ENCODE measurements at places on chromosomes 7 and 10.
A peak's percentile ranks its signal among the peaks of the same experiment; 100 is the strongest.

GRCh38 chr10:24561453-24561852 is 162.2 kb downstream of the ARHGAP21 start:
- DNase-seq, result no peak

GRCh38 chr7:69962186-69963065 is 364.2 kb downstream of the AUTS2 start:
- no peak for DNase-seq

DNA sequence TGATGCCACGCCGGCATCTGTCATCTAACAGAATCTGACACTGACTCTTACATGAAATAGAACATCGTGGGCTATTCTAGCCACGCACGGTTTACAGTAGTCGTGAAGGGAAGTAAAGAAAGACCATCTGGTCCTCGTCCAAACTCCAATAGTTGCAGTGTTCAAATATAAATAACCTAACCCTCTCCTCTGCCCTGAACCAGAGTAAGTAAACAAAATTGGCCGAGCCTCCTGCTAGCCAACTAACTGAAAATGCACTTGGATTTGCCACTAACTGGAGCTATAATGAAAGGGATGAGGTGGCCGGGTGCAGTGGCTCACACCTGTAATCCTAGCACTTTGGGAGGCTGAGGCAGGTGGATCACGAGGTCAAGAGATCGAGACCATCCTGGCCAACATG is 29.5 kb upstream of the ZC3HAV1L start:
- no peak for DNase-seq

DNA sequence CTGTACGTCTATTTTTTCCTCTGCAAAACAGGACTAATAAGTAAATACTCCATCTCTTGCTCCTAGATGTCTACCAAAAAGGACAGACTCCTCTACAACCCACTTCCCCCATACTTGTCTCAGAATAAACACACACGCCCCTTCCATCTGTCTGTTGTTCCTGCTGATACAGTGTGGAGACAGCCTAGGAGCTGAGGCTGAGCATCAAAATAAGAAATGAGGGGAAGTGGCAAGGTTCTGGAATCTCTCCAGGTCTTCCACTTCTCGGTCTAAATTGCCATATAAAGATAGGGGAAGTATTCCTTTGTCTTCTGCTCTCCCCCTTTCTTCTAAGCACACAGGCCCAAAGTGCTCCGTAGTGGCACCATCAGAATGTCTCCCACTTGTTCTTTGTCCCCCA is 30.8 kb upstream of the VSIR start:
- DNase-seq, result no peak

DNA sequence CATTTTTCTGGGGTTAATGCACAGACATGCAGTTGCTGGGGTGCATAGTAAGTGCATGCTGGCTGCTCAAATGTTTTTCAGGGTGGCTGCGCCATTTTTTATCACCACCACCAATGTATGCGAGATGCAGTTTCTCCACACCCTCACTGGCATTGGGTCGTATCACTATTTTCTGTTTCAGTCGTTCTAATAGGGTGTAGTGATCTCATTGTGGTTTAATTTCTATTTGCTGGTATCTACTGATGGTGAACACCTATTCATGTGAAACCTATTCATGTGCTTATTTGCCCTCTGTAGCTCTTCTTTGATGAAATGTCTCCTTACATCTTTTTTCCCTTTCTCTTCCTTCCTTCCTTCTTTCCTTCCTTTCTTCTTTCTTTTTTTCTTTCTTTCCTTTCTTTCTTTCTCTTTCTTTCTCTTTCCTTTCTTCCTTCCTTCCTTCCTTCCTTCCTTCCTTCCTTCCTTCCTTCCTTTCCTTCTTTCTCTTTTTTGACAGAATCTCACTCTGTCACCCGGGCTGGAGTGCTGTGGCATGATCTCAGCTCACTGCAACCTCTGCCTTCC is 84.3 kb downstream of the ELFN1 start:
- DNase-seq, result no peak

DNA sequence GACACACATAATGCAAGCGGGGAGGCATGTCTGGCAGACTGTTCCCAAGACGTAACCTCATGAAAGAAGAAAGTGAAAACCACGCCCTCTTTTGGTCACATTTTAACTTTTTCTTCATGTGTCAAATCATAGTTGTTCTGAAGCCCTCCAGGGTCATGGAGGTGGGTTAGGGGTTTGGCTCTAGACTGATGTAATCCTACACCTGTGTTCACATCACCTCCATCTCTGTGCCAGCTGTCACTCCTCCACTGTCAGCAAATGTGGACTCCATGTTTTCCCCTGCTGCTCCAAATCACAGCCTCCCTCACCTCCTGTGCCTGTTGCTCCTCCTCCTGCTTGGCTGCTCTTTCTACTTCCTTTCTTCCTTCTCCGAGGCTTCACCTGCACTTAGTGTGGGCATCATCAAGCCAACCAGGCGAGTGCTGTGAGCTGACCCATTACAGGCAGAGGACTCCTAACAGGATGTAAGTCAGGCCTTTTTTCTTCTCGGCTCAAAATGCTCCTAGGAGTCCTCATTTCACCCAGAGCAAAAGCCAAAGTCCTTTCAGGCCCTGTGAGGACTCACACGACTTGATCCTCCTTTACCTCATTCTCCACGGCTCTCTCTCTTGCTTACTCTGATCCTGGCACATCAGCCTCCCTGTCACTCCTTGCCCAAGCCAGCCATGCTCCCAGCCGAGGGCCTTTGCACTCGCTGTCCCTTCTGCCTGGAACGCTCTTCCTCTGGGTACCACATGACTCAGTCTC is 66.4 kb upstream of the IFRD1 start:
- no peak for DNase-seq

DNA sequence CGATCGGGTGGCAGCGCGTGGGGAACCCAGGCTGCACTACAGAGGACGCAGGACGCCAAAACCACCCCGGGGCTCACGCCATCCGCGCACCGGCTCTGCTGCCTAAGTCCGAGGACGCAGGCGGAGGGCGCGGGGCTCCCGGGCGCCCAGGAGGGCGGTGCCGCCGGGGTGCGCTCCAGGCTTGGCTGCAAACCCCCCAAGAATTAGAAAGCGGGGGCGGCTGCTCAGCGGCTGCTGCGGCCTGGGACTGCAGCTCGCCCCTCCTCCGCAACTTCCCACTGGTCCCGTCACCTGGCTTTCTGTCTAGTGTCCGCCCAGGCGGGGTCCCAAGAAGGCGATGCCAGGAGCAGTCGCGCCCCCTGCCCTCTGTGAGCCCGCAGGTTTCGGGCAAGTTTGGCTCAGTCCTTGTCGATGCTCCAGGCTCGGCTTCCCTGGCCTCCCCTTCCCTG is 1.7 kb upstream of the POU6F2 start:
- no peak for DNase-seq

DNA sequence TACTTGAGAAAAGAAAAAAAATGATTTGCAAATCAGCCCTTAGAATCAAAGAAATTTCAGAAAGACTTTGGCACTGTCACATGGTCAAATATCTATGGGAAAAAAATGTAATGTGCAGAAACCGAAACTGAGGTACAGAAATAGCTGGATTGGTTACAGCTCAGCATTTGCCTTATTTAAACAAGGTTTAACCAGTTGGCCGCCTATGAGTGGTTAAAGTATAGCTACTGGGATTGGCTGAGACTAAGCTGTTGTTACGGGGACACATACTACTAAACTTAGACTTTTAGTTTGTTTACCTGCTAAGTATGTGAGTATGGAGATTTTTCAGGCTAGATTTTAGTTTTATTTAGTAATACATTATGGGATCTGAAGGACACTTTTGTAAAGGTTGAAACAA is 38.6 kb downstream of the SFTPD start:
- no peak for DNase-seq

- no peak for DNase-seq
Measured at GRCh38 chr7:119783799-119784198, 489.2 kb upstream of the KCND2 start.

DNA sequence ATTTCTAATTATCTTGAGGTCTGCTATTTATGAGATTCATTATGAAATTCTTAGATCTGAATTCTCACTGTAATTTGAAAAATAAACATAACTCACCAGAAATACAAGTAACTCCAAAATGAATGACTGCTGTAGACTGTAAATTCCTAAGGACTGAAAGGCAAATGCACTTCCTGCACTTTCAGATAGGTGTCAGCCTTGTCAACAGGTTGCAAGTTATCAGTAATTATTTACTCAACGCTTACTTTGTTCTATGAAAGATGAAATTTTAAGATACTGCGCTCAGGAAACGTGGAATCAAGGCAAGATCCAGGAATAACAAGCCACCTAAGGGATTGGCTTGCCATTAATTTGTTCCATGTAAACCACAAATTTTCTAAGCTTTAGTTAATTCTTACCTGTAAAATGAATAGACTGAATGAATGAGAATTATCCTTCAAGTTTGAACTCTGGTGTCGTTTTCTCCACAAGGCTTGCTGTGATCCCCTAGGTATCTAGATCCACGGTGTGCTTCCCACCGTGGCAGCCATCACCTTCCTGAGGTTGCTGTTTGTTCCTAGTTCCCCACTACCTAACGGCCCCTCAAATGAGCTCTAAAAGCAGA is 12.6 kb downstream of the DHX32 start:
- DNase-seq, result peak; percentile 24

- DNase-seq, result no peak
Measured at GRCh38 chr10:20007426-20007825, 191.2 kb downstream of the PLXDC2 start.

- DNase-seq, result no peak
Measured at GRCh38 chr7:24788961-24789576, 31.8 kb upstream of the GSDME start.

- no peak for DNase-seq
Measured at GRCh38 chr10:111600772-111601171, 523.9 kb downstream of the ADRA2A start.

- no peak for DNase-seq
Measured at GRCh38 chr7:99729486-99730237, 5.3 kb downstream of the CYP3A7 start.

DNA sequence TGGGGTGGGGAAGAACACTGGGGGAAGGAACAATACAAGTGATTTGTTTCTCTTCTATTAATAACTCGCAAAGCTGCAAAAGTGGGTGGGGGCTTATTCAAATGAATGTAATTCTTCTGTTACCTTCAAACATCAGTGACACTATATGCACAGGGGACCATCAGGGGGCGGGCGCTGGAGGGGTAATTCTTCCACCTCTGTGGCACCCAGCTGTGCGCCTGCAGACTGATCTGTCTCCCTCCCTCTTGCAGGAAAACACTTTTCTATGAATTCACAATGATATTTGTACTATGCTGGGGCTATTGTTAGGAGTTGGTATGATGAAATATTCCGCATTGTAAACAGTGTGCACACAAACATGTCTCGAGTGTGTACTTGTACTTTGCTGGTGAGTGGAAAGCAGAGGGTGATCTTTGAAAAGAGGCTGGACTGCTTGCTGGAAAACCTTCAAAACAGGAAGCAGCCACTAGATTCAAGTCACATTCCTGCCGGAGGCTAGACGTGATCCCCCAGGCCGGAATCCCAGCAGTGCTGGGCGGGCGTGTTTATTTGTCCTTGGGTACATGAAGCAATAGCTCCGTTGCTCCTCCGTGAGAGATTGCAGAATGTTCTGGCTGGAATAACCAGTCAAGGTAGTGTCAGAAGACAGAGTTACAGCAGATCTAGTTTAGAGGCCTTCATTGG is 15.8 kb upstream of the BNIP3 start:
- DNase-seq, result peak; percentile 75

- DNase-seq, result no peak
Measured at GRCh38 chr7:29573567-29573966, 9.9 kb downstream of the PRR15 start.

- no peak for DNase-seq
Measured at GRCh38 chr10:11255796-11256444, 238.2 kb downstream of the CELF2 start.

DNA sequence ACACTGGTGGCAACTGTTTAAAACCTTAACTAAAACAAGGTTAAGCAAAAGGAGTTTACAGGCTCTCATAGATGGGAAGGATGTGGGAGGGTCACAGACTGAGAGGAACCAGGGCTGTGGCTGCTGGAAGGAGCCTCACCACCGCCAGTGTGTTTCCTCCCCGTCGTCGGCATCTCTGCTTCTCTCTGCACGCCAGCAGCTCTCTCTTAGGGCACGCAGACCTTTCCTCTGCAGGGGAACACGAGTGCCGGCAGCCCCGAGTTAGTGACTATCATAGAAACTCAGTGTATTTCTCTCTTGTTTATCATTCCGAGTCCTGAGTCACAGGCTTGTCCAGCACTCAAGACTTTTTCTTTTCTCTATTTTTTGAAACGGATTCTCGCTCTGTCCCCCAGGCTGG is 8.1 kb upstream of the SH2D4B start:
- no peak for DNase-seq

DNA sequence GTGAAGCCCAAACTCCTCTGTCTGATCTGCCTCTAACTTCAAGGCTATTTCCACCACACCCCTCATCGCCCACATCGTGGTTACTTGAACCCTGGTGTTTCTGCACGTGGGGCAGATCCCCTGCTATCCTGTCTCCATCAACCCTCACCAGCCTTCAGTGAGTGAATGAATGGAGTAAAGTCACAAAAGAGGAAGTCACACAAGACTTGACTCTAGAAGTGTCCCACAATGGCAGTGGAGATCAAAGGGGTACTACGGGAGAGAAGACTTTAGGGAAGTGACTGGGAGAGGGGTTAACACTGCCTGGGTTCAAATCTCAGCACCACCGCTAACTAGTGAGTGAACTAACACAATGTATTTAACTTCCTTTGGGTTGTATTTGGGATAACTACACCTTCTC is 85.9 kb downstream of the COBL start:
- no peak for DNase-seq

- no peak for DNase-seq
Measured at GRCh38 chr10:103451831-103452505, at the start of gene CALHM2. TSS of gene CALHM2 (minus strand) at chr10:103452370. CDS start at chr10:103449941, 2,429 bp downstream.

- no peak for DNase-seq
Measured at GRCh38 chr10:127982601-127983000, 75.7 kb downstream of the PTPRE start.

DNA sequence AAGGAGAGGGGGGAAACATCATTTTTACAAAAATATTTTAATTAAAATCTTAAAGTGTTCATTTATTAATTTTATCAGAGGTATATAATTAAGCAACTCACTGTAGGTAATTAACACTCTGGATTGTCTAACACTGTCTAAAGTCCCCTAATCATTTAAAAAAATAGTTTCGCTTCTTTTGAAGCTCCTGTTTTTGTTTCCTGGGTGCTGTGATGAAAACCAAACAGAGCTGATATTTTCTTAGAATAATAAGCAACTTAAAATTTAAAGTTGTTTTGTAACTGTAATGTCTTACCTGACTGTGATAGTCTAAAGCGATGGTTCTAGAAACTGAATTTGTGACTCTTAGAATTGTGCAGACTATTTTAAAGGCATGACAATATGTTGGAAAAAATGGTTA is 961.0 kb downstream of the GATA3 start:
- no peak for DNase-seq

DNA sequence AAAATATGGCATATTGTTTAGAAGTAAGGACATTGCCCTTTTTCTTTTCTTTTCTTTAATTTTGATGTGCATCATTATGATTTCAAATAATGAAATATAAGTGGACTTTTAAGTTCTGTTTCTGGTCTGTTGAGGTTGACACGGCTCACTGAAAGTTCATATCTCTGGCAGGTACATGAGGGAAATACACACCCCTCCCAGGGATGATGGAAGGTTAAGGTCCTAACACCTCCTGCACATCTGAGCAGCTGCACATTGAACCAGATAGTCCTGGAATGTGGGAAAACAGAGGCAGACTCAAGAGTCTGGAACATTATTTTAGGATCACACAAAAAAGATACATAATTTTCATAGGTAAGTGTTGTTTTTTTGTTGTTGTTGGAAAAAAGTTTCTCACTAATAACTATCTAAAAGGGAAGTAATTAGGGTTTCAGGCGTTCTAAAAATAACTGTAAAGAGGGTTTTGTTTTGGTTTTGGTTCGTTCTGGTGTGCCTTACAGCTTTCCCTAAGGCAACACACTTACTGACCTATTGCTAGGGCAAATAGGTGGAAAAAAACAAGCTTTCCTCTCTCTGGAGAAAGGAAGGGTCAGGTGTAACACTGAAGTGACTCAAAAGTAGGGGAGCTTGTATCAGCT is 201.2 kb upstream of the PRKCQ start:
- no peak for DNase-seq
